ENCODE measurements at places on chromosomes 4 and X. TPM values are rescaled to one million over a fixed set of nuclear protein-coding genes. Genes with fewer than 3 reads are reported as not detected.

The SPACA5 gene
- total RNA-seq: not detected

The SERPINA7 gene
- not detected for total RNA-seq

The WAS gene
- 0.36 TPM for total RNA-seq

The MRFAP1L1 gene
- total RNA-seq: 44.6 TPM

The IL9R gene
- not detected for total RNA-seq

The UGT2A1 gene
- not detected for total RNA-seq

The TLR10 gene
- not detected for total RNA-seq

The AWAT2 gene
- not detected for total RNA-seq

The RIBC1 gene
- total RNA-seq: 0.73 TPM

The CUL4B gene
- 94.5 TPM for total RNA-seq

The PNMA3 gene
- total RNA-seq: 0.12 TPM

The EVC2 gene
- 14.2 TPM for total RNA-seq

The DDIT4L gene
- 7.2 TPM for total RNA-seq

The THAP6 gene
- 13.8 TPM for total RNA-seq

The HMGN5 gene
- 0.49 TPM for total RNA-seq

The PCSK1N gene
- 0.49 TPM for total RNA-seq

The AKAP4 gene
- total RNA-seq: not detected

The SSR4 gene
- total RNA-seq: 143 TPM

The SLC35A2 gene
- 23.0 TPM for total RNA-seq

The FAT1 gene
- 334 TPM for total RNA-seq

The REST gene
- 58.1 TPM for total RNA-seq

The ZNF595 gene
- total RNA-seq: 12.7 TPM

The RTL3 gene
- 1.2 TPM for total RNA-seq
